AG04450 (cell line): ENCODE measurements at places on chromosomes 4 and X. TPM values are rescaled to one million over a fixed set of nuclear protein-coding genes. Genes with fewer than 3 reads are reported as not detected.

GRCh38 chrX:24294619-24295018, 19.2 kb downstream of the SUPT20HL2 start:
- DNase-seq = no peak

DNA sequence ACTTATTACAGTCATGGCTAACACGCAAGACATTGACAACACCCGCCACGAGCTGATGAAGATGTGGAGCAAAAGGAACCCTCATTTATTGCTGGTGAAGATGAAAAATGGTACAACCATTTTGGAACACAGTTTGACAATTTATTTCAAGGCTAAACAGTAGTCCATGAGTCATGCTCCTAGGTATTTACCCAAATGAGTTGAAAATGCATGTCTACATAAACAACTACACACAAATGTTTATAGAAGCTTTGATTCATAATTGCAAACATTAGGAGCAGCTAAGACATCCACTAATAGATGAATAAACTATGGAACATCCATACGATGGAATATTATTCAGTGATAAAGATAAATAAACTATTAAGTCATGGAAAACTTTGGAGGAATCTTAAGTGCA, 580.1 kb downstream of the RAPGEF2 start:
- DNase-seq = no peak

NDUFB11 gene
- polyA plus RNA-seq = 51.1 and 56.5 TPM in 2 replicates

DNA sequence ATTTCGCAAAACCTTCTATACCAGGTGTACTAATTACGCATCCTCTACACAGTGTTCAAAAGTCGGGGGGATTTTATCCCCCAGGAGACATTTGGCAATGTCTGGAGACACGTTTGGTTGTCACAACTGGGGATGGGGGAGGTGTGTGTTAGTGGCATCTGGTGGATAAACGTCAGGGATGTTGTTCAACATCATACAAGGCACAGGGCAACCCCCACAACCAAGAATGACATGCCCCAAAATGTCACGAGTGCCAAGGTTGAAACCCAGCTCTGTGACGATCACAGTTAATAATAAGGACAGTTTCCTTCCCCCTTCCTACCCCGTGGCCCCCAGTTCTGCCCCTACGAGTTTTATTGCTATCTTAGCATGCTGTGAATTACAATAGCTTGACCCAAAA, 15.9 kb upstream of the SEL1L3 start:
- no peak for DNase-seq

GRCh38 chrX:135432453-135432852, 10.7 kb downstream of the SMIM10L2A start:
- no peak for DNase-seq

DNA sequence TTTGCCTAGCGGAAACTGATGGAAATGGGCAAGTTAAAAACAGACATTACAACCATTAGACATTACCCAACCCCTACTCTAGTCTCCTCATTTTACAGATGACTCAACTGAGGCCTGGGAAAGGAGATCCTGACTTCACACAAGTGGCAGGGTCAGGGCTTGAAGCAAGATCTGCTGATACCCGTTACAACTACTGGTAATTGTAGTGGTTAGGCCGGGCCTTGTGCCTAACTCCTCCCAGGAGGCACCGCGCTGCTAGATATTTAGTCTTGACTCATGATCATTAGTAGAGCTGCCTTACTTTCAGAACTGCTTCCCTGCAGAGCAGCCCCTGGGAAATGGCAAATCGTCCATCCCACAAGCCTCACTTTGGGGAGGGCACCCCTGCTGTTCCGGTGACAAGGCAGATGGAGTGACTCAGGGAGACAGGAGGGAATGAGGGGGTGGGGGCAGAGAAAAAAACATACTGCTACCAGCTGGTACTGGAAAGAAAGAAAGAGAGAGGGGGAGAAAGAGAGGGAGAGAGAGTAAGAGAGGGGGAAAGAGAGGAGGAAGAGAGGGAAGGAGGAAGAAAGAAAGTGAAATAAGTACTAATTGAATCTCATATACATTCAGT, 12.2 kb downstream of the ARHGEF6 start:
- DNase-seq = peak; percentile 30

GRCh38 chrX:117483950-117484349, 632.7 kb downstream of the KLHL13 start:
- no peak for DNase-seq

DNA sequence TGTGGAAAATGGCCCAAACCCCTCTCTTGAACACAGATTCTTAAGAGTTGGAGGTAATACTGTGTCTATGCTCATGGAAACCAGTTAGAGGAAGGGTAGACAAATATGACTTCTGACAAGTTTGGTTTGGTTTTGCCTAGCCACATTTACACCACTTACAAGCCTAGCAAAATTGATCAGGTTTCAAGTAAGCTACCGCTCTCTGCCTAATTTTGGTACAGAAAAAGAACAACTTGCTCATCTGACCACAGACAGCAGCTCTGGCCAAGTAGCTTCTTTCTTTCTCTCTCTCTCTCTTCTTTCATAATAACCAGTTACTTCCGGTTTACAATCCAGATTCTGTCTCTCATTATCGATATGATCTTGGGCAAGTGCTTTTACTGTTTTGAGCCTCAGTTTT, 260.0 kb downstream of the GLUD2 start:
- DNase-seq = no peak

- DNase-seq = no peak
Measured at GRCh38 chrX:69085151-69085550, 80.1 kb downstream of the PJA1 start.

DNA sequence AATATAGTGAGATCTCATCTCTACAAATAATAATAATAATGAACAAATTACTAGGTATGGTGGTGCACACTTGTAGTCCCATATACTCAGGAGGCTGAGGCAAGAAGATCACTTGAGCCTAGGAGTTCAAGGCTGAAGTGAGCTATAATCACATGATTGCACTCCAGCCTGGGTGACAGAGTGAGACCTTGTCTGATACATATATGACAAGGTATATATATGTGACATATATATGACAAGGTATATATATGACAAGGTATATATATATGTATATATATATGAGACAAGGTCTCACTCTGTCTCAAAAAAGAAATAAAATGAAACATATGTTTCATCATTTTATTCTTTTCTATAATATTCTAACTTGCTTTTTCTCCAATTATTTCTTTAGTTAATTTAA, 278.1 kb upstream of the TET2 start:
- DNase-seq = no peak

SATL1 gene
- polyA plus RNA-seq = not detected in 2 replicates
